ENCODE measurements at places on chromosomes 7 and 10.

- no peak for DNase-seq
Observed at GRCh38 chr10:120456143-120456625, 843 bp upstream of the PLPP4 start.

DNA sequence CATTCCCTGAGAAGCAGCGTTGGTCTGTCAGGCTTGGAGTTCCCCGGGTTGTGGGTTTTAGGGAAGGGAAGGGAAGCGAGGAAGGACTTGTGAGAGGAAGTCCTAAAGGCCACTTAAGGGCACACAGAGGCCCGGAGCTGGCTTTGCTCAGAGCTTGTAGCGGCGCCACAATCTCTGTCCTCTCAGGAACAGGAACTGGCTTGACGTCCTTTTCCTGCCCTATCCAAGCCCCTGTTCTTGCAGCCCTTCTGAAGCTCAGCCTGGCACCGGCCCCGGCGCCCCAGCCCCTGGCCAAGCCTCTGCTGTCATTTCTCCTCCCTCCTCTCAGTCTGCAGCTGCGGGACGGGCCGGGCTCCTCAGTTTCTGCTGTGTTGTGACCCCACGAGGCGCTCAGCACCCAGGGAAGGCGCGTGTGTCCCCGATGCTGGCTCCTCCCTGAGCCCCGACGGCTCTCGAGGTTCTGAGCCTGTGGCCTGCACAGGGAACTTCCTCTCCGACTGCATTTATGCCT lies at the start of gene GIMAP8:
TSS of gene GIMAP8 (plus strand) at position 140 of the 511 bp plus-strand sequence. CDS start 16,069 bp downstream, outside the sequence.
- DNase-seq: no peak

DNA sequence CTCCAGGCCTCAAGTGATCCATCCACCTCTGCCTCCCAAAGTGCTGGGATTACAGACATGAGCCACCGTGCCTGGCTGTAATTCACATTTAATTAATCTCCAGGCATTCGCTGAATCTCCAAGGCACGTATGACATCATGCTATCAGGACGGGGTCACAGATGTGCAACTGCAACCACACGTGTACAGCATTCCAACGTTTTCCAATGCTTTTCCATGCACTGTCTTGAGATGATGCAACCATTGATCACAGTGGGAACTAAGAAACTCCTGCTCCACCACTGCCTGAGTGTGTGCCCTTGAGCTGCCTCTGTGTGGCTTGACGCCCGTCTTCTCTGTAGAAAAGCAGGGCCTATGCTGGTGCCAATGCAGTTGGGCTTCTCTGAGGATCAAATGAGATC lies 119.8 kb upstream of the LYZL2 start:
- no peak for DNase-seq

- DNase-seq: no peak
Observed at GRCh38 chr10:24119896-24120295, 89.0 kb upstream of the KIAA1217 start.

DNA sequence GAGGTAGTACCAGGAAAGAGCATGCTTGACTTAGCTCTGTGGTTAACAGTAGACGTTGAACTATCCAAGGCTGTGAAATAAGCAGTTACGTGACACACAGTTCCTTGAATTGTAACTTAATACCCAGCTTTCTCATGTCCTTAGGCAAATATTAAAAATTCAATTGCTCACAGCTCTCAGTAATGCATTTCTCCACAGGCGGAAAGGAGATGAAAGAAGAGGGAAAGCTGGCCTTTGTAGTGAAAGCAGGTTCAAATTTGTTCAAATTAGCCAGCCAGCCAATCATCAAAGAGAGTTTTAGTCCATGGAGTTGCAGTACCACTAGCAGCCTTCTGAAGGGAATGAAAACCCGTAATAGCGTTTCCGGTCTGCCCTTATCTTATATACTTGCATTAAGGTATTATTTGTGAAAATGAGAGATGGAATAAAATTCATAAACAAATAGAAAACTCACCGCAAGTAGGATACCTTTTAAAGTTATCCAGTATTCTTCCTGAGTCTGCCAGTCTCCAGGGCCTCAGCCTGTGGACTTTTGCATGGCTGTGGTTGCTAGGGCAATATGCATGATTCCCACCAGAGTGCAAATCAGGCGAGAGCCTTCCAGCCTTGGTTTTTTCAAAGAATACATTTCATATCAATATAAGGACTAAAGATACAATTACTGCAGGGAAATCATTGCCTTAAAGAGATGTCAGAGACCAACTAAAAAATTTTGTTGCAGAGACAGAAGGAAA lies 795.5 kb downstream of the TNS3 start:
- DNase-seq: no peak

DNA sequence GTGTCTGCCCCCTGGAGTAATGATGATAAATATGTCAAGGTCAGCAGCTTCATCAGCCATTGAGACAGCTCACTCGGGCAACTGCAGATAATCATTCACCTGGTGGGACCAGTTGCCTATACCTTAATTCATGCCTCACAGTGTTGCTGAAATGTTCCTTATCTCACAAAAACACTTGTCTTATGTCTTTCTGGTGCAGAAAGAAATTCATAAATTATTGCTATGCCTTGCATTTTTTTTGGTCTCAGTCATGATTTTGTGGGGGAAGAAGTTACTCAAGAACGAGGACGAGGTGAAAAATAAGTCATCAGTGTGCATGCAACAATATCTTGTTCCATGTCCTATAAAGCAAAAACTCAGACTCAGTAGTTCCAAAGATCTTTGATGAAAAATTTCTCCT lies 16.0 kb downstream of the TRIL start:
- DNase-seq: no peak

DNA sequence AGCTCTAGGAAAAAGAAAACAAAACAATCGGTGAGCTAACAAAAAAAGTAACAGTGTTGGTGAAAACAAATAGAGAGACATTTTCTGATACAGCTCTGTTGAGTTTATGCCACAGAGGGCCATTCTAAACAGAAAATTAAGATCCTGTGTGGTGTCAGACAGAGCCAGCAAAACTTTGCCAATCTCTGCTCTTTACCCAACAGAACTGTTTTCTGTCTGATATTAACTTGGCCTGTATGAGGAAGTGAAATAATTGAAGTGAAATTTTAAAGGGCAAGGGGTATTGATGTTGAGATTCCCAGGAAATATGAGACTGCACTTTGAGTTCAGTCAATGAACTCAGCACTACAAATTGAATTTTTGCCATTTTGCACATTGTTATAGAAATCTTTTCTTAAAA lies 101.0 kb downstream of the AOAH start:
- no peak for DNase-seq

DNA sequence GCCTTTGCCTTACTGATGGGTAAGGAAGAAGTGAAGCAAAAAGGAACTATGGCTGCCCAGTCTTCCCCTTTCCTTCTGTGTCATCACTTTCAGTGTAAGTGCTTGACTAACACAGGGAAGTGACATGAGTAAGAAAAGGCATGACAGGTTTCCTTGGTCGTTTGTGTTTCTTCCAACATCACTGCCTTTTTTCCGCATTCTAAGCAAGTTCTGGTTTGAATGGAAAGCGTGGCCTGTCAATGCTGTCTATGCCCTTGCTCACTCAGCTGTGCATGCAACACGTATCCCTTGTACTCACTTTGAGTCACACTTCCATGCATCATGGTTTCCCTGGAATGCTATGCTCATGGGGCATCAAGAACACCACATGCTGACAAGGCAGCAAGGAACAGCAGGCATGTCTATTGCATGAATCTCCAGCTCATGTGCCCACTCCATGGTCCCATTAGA lies 111.8 kb downstream of the OAT start:
- no peak for DNase-seq

DNA sequence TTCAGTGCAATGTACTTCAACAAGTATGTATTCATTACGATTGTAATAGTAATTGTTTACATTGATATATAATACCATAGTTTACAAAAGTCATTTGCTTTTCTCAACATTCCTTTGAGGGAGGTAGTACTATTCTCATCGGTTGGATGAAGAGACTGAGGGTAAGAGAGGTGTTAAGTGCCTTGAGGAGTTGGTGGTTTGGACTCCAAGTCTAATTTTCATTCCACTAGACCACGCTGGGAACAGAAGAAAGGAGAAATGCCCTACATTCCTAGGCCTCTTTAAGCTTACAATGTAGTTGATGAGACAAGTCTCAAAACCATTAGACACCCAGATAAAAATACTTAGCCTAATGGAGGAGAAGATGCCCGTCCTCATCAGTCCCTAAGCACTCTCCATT lies 28.6 kb downstream of the CDK1 start:
- DNase-seq: no peak

Measured in HS-27A (cell line).